ENCODE measurements at places on chromosomes 2 and 18. TPM values are rescaled to one million over a fixed set of nuclear protein-coding genes. Genes with fewer than 3 reads are reported as not detected.

The SLC16A14 gene
- 2.4 TPM for total RNA-seq

- DNase-seq, result no peak
Measured at GRCh38 chr2:233424154-233424951, 70.1 kb downstream of the DGKD start.

GRCh38 chr2:229300790-229301189, 29.7 kb upstream of the PID1 start:
- no peak for DNase-seq

DNA sequence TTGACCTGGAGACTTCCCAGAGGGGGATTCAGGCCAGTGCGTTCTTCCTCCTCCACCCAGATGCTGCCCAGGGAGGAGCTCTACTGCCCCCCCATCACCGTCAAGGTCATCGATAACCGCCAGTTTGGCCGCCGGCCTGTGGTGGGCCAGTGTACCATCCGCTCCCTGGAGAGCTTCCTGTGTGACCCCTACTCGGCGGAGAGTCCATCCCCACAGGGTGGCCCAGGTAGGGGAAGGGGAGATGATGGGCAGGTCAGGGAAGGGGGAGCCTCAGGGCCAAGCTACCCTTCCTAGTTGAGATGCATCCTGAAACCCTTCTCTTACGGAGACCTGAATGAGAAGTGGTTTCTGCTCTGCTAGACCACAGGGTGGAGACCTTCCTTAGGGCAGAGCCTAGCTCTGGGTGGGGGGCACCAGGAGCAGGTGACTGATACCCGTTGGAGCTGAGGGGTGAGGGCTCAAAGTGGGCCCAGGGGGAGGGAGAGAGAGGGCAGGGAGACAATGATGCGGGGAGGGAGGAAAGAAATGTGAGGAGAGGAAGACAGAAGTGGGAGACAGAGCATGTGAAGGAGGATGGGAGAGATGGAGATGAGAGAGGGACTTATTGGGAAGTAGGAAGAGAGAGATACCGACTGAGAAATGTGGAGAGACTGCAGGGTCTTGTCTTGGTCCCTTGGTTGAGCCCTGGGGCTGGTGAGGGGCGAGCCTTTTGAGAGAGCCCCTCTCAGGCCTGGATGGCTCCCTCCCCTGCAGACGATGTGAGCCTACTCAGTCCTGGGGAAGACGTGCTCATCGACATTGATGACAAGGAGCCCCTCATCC, 159.4 kb downstream of the DYSF start:
- DNase-seq, result no peak

GRCh38 chr2:171587132-171587531, 64.9 kb downstream of the CYBRD1 start:
- no peak for DNase-seq

DNA sequence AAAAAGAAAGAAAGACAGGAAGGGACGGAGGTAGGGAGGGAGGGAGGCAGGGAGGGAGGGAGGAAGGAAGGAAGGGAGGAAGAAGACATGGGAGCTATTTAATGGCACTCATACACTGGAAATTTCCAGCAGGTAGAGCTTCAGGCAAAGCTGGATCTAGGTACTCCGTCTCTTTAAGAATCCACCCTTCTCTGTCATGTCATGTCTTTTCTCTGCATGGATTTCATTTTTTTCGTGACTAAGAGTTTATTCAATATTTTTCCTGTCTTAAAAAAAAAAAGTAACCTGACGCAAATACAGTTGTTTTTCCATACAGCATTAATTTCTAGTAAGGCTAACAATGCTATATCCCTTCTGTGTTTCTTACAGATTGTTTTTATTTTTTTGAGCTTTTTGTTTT, 56.3 kb upstream of the MCFD2 start:
- no peak for DNase-seq

DNA sequence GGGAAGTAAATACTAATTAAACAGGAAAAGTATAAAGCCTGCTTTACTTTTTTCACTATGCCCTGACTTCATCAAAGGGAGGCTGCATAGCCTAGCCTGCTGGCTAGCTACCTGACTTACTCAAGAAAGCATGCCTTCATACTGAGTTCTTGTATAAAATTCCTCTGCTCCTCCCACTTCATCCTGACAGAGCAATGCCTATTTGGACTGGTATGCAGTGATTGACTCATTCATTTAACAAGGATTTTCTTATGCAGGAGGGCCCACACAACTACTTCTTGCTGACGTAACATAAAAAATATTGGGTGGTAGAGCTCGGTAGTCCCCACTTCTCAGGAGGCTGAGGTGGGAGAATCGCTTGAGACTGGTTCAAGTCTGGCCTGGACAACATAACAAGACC, 70.5 kb downstream of the PRPF40A start:
- DNase-seq, result no peak

DNA sequence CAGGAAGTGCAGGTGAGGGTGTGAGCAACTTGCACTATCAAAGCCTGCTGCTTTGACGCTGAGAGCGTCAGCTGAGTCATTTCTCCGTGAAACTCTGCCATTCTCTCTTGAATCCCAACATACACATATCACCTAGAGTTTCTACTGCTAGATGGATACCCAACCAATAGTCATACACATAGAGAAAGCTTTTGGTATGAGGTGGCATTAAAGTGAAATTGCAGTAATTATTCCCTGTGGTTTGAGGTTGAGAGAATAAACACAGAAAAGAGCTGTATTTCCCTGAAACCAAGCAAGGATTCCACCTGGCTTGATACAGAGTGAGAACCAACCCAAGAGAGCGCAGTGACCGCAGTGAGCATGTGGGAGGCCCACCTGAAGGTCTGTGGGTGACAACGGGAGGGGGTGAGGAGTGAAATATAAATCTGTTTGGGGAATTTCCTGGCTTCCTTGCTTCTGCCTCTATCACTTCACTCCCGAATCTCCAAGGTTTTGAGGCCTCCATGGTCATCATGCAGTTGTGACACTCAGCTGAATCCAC, 28.8 kb upstream of the TMEM18 start:
- no peak for DNase-seq

Measured in progenitor cell of endocrine pancreas (in vitro differentiated cells).